GM03348 (cell line): ENCODE measurements at places on chromosomes 11 and 22.

DNA sequence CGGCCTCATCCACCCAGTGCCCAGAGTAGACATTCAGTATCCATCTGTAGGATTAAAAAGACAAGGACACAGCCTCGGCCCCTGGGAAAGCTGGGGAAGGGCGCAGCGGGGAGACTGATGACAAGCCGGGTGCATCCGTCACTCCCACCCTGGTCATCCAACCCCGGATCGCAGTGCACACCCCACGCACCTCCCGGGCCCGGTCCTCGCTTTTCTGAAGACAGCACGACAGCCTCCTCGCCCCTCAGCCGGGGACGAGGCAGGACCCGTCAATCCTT is 1.1 kb downstream of the FCHSD2 start:
- DNase-seq, result peak; percentile 55

GRCh38 chr11:129598378-129598777 is 217.3 kb upstream of the TMEM45B start:
- no peak for DNase-seq

GRCh38 chr11:12220305-12220704 is 109.9 kb downstream of the MICAL2 start:
- DNase-seq, result no peak

DNA sequence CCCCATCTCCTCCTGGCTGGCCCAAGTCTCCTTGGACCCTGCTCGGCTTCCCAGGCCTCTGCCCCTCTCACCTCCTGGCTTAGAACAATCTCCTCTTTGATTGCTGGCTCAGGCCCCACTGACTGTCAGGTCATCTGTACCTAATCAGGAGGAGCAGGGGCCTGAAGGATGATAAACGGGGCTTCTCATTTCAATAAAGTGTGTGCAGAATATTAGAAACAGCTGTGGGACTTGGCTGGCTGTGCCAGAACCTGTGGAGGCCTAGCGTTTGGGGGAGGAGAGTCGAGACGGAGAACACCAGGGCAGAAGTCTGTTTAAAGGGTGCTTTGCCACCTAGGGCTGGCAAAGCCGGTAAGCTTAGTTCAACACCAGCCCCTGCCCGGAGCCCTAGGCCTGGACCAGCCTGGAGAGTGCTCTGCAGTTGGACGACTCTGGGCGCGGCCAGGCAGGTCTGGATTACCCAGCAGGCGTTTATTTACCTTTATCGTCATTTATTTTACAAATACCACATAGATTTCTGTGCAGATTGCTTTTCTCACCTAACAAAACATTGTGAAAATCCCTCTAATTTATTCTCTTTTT is 10.1 kb upstream of the VSIG10L2 start:
- no peak for DNase-seq

GRCh38 chr11:4190098-4190497 is 95.5 kb downstream of the RRM1 start:
- no peak for DNase-seq

DNA sequence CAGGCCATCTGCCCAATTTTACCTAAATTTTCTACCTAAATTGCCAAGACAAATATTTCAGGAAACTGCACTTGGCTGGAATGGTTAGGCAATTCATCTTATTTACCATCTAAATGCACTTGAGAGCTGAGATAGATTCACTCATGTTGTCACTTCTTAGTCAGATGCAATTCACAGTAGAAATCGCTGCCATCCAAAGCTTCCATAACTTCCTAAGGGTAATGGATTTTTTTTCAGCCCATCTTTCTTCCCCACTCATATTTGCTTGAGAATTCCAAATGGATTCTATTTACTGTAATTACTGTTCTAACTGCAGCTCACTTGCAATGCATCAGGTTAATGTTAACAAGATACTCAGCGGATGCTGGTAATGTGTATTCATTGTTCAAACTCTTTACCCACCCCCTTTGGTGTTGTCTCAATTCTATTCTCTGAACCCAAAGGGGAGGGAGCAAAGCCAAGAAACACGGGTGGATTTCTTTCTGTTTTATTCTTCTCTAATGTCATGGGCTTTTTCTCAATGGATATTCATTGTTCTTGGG is 96.0 kb downstream of the TENM4 start:
- no peak for DNase-seq

GRCh38 chr11:74581954-74582547 is 10.3 kb upstream of the POLD3 start:
- no peak for DNase-seq

- no peak for DNase-seq
These were observed 6.6 kb upstream of the ASCL2 start for GRCh38 chr11:2277008-2277346.

DNA sequence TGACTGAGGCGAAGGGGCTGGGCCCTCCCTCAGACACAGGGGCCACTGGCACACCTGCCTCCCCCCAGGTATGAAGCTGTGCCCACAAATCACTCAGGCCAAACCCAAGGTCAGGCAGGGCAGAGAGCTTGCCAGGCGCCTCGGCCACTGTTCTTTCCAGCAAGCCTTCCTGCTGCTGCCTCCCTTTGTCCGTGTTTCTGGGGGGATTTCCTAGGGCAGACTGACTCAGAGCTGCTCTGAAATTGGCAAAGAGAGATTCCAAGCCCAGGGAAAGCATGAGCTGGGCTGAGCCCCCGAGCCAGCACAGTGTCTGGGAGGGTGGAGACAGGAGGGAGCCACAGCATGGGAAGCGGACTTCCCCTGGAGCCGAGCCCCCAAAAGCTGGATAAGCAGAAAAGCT is 33.2 kb downstream of the PPP2R1B start:
- peak; percentile 82 for DNase-seq

DNA sequence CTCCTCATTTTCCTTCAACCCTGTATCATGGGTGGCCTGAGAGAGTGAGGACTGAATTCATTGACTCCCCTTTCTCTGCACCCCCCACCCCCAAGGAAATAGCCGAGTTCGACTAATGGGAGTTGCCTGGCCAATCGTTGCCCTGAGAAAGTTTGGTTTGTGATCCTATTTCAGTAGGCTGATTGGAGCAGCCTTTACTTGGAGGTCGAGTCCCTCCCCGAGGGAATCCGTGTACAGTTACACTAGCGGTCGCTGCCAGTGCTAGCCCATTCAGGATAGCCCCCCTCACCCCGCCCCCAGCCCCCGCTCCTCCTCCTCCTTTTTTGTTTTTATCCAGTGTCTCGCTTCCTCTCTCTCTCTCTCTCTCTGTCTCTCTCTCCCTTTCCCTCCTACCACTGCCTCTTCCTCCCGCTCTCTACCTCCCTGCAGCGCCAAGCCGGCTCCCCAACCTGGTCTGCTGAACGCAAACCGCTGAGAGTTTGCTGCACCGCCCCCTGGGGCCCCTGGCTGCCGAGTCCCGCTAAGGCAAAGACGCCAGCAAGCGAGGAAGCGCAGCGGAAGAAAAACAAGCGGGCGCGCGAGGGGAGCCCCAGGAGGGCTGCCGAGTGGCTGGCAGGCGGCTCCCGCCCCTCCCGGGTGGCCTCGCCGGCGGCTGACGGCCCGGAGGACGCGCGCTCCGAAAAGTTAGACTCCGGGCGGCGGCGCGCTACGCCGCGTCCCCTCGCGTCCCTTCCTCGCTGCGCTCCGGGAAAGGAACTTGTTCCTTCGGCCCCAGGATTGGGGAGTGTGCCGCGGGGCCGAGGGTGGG is at the start of gene GRAMD1B:
TSS of gene GRAMD1B (plus strand) at position 357 of the 808 bp plus-strand sequence. CDS start 524 bp downstream, outside the sequence.
- peak; percentile 86 for DNase-seq
